ENCODE measurements at places on chromosomes 5 and 9.

GRCh38 chr9:97864396-97864795 is 11.4 kb downstream of the FOXE1 start:
- no peak for DNase-seq

- DNase-seq: no peak
These were observed 26.9 kb downstream of the TCERG1 start for GRCh38 chr5:146474065-146474464.

DNA sequence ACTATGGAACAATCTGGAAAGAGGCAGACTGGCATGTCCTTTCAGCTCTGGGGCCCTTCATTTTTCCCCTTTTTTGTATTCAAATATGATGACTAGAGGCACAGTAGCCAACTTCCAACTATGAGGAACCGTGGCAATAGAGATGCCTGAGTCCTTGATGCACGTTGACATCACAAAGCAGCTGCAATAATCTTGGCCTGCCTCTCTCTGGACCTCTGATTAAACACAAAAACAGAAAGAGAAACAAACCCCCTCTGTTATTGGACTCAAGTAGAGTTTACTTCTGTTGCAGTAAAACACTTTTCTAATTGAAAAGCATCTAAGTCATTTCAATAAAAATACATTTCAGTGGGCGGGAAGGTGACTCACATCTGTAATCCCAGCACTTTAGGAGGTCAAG is 122.2 kb upstream of the GRAMD2B start:
- DNase-seq: no peak

DNA sequence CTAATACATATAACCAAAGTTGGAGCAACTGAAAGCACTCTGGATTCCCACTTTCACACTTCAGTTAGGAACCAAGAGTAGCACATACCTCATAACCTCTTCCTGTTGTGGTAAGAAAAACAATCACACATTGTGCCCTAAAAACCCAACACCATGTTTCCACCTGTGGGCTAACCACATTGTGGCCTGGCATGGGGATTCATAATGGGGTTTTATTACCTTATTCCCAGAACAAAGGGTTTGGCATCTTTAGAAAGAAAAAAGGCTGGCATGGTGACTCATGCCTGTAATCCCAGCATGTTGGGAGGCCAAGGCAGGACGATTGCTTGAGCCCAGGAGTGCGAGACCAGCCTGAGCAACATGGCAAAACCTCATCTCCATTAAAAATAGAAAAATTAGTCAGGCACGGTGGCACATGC is 60.6 kb downstream of the HSD17B3 start:
- DNase-seq: no peak

Data from stimulated activated CD8-positive, alpha-beta memory T cell treated with anti-CD3 and anti-CD28 coated beads, Interleukin-7, amount 100 ng/mL, for 1 hour (primary cell).